Stimulated activated CD8-positive, alpha-beta memory T cell treated with anti-CD3 and anti-CD28 coated beads, Interleukin-4, amount 100 ng/mL, for 4 hours (primary cell): ENCODE measurements at places on chromosomes 7 and 10.

GRCh38 chr10:92153-92552 is 43.1 kb upstream of the TUBB8 start:
- DNase-seq: no peak

DNA sequence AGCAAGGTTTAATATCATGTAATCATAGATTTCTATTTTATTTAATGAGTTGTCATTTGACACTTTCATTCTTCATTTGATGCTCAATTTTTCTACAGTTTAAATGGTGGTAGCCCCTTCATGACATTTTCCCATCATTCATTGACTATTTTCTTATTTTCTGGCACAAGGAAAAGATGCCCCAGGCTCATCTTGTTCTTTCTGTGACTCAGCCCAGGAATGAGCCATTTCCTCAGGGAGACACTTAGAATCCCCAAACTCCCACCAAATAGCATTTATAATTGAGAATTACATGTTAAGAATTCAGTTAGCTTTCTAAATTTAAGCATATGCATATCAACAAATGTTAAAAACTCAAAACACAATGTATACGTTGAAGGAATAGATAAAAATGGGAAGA is 222.3 kb downstream of the KIF20B start:
- no peak for DNase-seq

- no peak for DNase-seq
These were observed 32.0 kb downstream of the STRA8 start for GRCh38 chr7:135265637-135266036.

- DNase-seq: no peak
These were observed 73.9 kb downstream of the NRP1 start for GRCh38 chr10:33260403-33261149.

DNA sequence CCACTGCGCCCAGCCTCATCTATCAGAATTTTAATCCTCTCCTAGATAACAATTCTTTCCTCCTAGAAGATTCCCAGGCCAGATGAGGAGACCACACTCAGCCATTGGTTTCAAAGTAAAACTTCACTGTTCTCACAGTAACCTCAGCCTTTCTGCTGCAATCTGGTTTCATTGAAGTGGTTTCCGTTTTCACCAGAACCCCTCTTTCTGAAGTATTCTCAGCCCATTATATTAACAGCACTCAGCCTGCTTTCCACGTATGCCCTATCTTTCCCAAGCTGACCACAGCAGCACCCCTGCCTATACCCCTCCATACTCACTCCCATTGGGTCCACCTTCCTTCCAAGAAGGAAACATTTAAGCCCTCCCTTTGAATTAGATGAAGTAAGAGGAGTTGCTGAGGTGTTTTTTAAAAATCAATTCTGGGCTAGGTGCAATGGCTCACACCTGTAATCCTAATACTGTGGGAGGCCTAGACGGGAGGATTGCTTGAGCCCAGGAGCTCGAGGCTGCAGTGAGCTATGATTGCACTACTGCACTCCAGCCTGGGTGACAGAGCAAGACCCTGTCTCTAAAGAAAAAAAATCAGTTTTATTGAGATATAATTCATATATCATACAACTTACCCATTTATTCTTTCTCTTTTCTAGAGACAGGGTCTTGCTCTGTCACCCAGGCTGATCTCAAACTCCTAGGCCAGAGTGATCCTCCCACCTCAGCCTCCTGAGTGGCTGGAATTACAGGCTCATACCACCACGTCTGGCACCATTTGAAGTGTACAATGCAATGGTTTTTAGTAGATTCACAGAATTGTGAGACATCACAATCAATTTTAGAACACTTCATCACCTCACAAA is 11.3 kb downstream of the PLAU start:
- DNase-seq: no peak

DNA sequence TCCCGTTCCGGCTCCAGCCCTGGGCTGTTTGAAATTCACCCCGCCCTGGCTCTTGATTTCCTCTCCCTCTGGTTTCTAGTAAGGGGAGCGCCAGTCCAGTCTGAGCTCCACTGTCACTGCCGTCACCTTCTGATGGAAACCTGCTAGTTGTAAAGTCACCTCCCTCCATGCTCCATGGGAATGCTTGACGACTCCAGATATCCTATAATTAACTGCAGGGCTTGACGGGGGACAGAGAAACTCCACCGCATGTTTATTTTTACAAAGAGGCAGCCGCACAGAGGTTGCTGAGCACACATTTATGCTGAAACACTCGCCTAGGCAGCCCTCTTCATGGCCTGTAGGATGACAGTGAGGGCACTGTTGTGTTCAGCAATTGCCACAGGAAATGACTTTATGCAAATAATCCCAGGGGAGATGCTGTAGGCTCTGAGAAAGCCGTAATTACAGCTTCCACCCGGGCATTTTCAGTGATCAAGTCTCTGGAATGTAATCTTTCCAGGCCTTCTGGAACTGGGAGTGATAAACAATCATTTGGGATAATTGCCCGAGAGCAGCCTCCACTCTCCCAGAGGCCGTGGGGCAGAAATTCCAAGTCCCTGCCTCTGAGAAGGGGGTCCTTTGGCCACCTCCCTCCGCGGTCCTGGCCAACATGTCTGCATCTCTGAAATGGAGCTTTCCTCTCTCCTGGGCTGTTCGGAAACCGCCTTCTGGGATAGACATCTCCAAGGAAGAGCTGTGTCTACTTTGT is 300.5 kb downstream of the KLF6 start:
- no peak for DNase-seq
